ENCODE measurements at places on chromosomes 6 and 20.
A peak's percentile ranks its signal among the peaks of the same experiment; 100 is the strongest.

DNA sequence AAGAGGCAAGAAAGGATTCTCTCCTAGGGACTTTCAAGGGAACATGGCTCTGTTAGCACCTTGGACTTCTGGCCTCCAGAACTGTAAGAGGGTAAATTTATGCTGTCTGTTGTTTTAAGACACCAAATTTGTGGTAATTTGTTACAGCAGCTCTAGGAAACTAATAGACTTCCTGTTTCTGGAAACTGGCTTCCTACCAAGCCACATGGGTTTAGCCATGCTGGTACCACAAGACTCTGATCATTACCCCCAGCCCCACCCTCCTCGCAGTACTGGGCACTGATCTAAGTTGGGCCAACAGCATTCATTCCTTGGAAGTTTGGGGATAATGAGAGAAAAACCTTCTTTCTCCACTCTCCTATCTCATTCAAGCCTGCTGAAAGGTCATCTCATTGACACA, 109.5 kb upstream of the SMLR1 start:
- no peak for DNase-seq

GRCh38 chr20:46051556-46052308, 22.7 kb downstream of the SLC12A5 start:
- DNase-seq: peak; percentile 73

DNA sequence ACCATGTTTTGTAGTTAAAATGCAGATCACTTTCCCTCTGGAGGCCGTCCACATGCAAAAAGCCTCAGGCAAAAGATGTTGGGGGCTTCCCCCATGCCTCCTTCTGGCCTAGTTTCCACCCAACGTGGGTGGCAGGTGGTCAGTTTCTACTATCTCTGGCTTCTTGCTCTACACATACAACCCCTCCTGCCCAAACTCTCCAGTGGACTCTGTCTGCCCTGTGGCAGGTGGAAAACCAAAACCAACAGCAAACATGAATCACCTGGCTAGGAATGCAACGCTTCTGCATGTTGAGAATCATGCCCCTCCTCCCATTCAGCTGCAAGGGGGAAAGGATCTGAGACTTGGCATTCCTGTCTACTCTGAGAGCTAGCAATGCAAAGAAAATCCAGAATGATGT, 94.8 kb downstream of the MBOAT1 start:
- no peak for DNase-seq

DNA sequence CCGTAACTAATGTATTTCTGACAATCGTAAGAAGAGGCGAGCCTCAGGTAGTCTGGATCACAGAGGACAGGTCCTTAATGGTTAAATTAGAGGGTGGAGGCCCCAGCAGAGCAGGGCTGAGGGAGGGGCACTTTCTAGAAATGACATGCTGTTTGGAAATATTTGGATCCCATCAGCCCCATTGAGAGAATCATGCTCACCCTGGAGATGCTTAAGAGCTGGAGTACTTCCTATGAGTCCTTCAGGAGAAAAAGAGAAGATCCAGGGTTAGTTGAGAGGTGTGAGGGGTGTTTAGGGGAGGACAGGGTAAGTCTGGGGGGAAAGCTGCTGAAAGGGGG, 123.0 kb downstream of the TCP11 start:
- DNase-seq: no peak

- DNase-seq: no peak
Measured at GRCh38 chr20:5526516-5526915, 209.8 kb upstream of the PROKR2 start.

DNA sequence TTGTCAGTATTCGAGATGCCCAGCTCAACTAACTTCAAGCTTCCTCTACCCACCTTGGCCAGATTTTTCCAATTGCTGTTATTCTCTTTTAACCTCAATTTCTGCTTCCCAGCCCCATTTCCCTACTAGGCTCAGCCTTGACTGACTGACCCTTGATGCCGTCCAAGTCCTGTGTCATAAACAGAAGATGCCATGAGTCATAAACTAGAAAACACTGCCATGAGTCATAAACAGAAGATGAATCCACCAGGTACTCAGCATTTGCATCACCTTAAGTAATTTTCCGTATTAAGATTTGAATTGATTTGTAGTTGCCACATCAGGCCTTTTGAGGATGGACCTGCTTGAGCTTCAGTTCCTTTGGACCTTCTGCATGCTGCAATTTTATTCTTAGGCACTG, 123.8 kb downstream of the FAM83B start:
- DNase-seq: no peak

GRCh38 chr20:42656130-42656529, 533.6 kb downstream of the PTPRT start:
- DNase-seq: no peak

GRCh38 chr6:139530561-139530960, 156.1 kb upstream of the CITED2 start:
- no peak for DNase-seq

- DNase-seq: no peak
Measured at GRCh38 chr6:11795403-11795802, 16.8 kb upstream of the ADTRP start.

DNA sequence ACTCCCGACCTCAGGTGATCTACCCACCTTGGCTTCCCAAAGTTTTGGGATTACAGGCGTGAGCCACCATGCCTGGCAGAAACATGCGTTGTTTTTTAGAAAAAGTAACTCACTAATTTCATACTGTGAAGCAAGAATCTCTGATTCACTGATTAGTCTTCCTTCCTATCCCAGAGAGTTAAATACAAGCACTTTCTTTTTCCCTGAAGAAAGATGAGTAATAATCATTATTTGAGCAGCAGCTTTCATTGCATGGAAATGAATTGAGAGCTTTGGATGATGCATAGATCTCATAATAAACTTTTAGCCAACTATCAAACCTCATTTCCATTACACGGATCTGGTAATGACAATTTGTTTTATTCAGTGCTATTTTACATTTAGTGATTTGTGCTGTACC, 892.5 kb upstream of the EYS start:
- DNase-seq: no peak

GRCh38 chr20:10576411-10577090, 97.2 kb downstream of the JAG1 start:
- no peak for DNase-seq

DNA sequence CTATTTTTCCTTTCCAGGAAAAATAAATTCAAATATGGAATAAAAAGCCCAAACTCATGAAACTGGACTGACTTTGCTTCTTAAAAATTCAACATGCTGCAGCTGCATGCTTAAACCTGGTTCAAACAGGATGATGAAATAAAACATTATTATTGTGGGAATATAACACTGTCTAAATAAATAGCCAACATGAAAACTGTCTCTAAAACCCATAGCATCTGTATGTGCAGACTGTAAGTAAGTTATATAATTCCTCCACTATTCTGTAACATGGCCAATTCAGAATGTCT, 30.4 kb upstream of the AHI1 start:
- DNase-seq: no peak

GRCh38 chr6:126339796-126340609, at the start of gene CENPW:
CENPW (plus strand) TSS chr6:126340115; CDS start chr6:126340274, 159 bp downstream.
- peak; percentile 86 for DNase-seq

GRCh38 chr20:50629670-50630045, 61.7 kb downstream of the RIPOR3 start:
- no peak for DNase-seq

GRCh38 chr20:32792316-32792715, 27.4 kb upstream of the MAPRE1 start:
- DNase-seq: no peak

GRCh38 chr20:46291401-46291800, 16.9 kb downstream of the CDH22 start:
- no peak for DNase-seq

DNA sequence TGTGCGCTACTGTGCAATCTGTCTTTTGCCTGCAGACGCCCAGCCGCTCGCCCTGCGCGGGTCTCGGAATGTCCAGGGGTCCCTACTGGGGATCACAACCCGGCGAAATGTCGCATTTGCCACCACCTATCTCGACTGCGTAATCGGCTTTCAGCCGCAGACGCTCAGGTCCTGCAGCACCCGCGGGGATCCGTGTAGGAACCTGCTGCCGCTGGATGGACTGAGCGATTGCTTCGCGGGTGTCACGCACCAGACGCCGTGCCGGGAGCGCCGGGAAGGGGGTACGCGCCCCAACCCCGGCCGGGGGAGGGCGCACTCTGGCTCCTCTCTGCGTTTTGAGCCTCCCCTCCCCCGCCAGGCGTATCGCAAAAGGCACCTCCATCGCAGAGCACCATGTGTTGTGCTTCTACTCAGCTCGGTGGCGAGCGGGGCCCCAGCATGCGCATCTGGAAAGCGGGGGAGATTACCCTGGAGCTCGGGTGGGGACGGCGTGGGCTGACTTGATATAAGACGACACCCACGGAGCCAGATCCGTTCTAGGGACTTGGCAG, 747 bp upstream of the PTPRA start:
- peak; percentile 41 for DNase-seq

GRCh38 chr6:15500078-15500740, 162.6 kb downstream of the DTNBP1 start:
- DNase-seq: no peak

GRCh38 chr6:39303425-39304153, 10.6 kb downstream of the KCNK17 start:
- DNase-seq: no peak

GRCh38 chr20:38833154-38833856, 27.8 kb downstream of the PPP1R16B start:
- DNase-seq: no peak

DNA sequence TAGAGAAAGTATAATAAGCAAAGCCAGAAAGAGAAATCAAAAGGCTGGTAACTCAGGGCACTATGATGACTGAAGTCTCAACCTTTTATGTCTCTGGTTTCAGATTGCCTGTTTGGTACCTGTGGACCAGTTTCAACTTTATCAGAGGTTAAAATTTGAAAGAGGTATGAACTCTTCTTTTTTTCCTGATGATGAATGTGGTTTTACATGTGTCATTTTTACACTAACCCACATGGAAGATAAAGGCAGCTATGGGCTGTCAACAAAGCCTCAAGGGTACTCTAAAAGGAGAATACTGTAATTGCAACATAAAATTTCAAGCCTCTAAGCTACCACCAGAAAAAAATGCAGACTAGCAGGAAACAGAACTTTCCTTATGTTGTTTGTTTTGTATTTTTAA, 52.4 kb downstream of the RNF144B start:
- no peak for DNase-seq

- no peak for DNase-seq
Measured at GRCh38 chr20:18611492-18611891, 23.6 kb downstream of the DTD1 start.

DNA sequence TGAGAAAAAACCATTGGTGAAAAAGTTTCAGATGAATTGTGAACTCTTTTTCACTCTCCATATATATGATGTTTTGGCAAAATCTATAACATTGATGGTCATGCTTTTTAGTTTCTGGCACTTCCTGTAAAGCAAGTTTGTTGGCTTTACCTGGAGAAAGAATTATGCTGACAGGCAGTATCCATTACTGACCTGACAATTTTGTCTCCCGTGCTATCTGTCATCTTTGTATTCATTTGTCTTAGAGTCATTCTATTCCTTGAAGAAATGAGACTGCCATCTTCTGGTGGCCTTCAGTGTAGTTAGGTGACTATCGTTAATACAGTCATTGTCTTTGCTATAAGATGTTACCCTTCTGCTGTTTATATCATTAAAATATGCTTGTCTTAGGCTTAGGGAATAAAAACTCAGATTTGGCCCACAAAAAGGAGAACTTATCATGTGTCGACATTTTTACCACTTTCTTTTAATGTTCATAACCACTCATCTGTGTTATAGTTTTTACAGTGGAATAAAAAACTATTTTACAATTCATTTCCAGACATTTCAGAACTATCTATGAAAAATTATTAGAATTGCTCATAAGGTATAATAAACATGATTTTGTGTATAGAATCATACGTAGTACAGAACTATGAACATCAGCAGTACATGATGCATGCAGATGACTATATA, 707.0 kb downstream of the EPM2A start:
- DNase-seq: peak; percentile 67

DNA sequence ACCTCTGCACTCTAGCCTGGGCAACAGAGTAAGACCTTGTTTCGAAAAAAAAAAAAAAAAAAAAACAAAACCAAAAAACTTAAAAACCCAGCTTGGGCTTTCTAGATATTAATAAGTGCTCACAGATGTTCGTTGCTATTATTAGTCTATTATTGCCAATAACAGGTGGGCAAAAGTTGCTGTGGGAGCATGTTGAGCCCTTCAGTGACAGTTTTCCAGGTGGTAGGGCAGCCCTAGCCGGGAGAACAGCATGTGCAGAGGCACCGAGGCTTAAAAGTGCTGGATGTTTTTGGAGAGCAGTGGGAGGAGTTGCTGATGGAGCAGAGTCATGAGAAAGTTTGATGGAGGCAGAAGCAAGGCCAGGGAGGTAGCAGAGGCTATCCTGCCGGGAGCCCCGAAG, 4.4 kb downstream of the PPP1R16B start:
- DNase-seq: no peak

- no peak for DNase-seq
Measured at GRCh38 chr6:75347898-75348610, 63.5 kb upstream of the TMEM30A start.

Data from NCI-H1105 treated with DMSO at 0.1 percent for 48 hours (cell line).